SW480 (cell line): ENCODE measurements at places on chromosomes 12 and 14.

DNA sequence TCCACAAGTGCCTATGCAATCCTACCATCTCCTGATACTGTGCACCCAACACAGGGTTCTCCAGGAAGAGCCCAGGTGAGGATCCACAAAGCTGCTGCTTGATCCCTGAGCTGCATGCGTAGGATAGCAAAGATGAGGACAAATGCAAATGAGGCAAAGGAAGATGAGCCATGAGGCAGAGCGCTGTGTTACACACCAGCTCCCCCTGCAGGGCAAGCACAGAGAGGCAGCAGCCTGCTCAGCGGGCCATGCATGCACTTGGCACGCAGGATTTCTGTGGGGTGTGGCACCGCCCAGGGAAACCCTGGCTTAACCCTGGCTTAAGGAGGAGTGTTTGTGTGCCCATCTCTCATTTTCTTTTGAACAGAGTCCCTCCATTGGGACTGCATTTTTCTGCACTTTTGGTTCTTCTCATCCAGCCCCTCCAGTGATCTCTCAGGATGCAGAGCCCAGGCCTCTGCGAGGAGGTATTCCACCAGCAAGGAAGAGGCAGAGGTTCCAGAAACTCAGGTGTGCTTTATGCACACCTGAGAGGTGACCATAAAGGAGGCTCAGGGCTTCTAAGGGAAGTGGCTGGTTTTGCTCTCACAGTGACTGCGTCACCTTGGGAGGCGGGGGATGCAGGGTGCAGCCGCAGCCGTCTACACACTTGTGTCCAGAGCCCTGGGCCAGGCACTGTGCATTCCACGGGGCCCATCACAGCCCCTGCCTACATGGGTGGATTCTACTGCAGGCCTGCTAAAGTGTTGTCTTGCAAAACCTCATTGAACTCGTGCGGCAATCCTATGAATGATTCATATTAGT lies 973.3 kb upstream of the TMEM132C start:
- DNase-seq = peak; percentile 49

DNA sequence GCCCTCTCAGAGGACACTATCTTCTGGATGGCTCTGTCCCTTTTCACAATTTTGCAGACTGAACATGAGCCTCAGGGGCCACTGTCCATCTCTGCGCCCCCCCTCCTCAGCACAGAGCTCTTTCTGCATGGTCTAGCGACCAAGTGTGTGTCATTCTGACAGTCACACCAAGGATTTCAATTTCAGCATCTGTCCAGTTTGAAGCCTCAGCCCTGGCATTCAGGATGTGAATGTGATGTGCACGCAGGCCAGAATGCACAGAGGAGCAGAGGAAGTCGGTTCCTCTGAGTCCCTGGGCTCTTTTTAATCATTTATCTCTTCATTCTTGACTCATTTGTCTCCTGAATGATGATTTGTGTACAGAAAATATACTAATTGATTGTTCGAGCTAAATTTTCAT lies 102.0 kb upstream of the PWP1 start:
- no peak for DNase-seq

- DNase-seq = no peak
Observed at GRCh38 chr14:84804895-84805294, 725.0 kb upstream of the FLRT2 start.

DNA sequence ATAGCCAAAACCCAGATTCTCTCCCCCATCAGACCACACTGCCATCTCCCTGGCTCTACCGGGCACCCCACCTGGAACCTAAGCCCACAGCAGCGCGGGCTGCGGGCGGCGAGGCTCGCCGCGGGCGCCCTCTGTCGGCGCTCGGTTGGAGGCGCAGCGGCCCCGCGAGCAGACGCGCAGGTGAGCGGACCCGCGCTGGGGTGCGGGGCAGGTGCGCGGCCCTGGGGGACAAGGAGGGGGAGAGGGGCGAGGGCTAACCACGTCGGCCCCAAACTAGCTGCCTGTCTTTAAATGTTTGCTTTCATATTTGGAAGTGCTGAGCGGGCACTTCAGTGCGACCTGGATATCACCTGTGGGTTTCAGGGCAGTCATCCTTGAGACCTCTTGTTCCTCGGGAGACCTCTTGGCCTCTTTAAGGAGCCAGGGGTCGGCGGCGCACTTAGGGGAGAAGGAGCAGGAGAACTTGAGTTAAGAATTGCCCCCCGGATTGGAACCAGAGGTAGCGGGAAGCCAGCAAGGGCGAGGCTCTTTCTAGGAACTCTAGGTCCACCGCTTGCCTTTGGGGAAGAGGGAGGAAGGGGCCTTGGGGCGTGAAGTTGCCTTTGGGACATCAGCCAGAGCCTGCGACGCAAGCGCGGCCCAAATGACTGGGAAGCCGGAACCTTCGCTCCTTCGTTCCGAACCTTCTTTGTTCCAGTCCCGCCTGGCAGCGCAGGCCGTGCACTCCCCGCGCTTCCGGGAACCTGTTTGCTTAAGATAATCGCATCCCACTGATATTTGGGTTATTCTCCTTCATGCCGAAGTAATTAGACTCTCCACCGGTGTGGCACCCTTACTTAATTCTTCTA lies 78.7 kb downstream of the NEDD1 start:
- no peak for DNase-seq

- no peak for DNase-seq
Observed at GRCh38 chr14:39322807-39323206, 89.1 kb downstream of the MIA2 start.

DNA sequence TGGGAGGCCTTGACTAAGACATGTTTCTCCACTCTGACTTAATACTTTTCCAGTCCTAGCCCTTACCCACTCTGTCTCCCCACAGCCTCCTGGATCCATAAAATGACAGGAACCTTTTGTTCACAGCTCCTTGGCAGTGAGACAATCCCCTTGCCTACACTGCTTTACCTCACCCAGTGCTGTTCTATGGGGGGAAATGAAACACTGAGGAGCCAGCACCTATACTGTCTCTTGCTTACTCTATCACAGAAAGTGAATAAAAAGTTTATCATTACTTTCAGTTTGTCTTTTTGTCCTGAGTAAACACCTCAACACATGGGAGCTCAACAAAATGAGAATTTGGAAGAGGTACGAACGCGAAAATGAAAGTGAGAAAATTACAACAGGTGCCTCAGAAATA lies 127.2 kb upstream of the DAAM1 start:
- no peak for DNase-seq
